Suprapubic skin (tissue), 4 donors: ENCODE measurements at places on chromosomes 5 and 9.

DNA sequence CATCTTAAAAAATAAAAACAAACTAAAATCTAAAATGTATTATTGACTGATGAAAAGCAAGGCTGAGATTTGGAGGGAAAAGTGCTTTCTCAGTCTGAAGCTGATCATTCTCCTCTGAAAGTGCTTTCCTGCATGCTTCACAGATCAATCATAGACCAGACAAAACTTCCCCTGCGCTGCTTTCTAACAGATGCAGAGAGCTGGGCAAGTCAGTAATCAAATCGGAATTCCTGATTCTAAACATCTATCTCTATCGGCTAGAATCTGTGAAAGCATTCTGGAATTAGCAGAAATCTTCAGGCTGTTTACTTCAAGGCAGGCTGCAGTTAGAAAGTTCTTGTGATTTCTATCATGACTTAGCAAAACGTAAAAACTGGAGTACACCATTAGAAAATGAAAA, 15.6 kb upstream of the FAM81B start:
- no peak for DNase-seq

- no peak for DNase-seq
These were observed 80.7 kb upstream of the TNFAIP8 start for GRCh38 chr5:119275146-119275545.

GRCh38 chr9:127963359-127964064, 17.3 kb downstream of the EEIG1 start:
- DNase-seq = peak; percentile 72

DNA sequence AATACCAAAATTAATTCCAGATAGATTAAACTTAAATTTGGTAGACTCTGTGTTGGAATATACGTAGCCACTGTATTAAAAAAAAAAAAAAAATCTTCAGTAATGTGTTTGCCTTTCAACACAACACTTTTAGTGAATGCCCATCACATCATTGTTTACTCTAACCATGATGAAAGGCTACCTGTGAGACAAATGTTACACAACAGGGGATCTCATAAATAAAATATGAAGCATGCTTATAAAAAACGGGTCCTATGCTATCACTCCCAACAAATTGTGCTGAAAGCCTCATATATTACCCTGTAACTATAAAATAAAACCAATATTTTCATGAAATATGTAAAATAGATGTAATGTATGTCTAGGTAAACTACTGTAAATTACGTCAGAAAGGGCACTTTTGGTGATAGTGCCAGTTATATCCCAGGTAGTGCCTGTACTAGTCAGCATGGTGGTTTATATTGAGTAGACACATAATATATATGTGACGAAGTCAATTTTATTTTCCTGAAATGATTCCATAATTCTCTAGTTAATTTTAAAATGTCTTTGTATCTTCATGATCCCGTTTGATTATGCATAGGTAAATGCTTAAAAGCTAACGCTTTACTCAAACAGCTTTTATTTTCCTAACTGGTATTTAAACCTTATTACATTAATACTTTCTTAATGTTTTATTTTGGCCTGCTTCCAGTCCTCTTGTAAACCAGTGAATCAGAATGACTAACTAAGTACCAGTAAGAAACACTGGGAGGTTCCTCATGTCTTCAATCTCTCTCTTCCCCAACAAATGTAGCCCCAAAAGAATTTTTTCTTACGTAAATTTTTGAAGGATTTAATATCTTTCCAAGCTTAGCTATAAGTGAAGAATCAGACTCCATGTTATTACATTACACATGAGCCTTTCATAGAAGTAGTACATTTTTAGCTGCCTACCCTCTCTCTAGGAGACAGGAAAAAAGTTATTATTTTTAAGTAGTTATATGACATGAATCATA, 420.3 kb downstream of the GABRG2 start:
- DNase-seq = no peak

- peak; percentile 41 for DNase-seq
These were observed 22.8 kb downstream of the RGS3 start for GRCh38 chr9:113486327-113486726.

DNA sequence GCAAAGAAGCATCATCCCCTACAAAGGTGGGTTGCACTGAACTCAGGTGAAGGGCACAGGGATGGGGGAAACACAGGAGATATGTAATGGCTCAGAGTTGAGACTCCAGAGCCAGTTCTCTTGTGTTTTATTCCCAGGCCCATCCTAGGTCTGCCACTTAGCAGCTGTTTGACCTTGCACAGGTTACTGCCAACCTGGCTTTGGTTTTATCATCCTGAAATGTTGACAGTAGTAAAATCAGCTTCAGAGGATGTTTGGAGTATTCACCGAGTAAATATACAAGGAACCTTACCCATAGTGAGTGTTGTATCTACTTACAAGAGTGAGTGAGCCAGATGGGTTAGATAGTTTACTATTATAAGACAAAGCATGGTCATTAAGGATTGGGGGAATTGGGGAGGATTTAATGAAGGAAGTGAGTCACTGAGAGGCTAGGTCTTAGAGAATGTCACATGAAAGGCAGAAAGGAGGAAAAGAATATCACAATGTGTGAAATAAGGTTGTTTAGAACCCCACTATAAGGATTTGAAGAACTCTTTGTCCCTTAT, 141.3 kb downstream of the MAN2A1 start:
- no peak for DNase-seq

- no peak for DNase-seq
These were observed 233.9 kb upstream of the RPS23 start for GRCh38 chr5:82512025-82512424.

GRCh38 chr5:1001406-1002270, 7.0 kb upstream of the NKD2 start:
- DNase-seq = peak; percentile 75

DNA sequence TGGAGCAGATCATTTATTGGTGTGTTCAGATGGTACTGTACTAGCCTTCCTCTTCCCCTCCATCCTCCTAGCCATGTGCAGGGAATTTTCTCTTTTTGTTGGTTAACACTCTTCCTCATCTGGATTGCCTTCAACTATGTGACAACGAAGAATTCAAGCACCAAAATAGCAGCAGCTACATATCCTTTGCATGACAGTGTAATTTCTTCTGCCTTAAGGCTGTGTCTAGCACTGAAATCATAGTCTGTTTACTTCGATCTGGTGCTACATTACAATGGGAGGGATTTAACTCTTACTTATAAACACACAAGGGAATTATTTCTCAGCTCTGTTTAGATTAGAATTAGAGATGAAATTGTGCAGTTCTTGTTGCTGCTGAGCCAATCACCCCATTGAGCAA, 260.4 kb downstream of the ARL15 start:
- DNase-seq = no peak

DNA sequence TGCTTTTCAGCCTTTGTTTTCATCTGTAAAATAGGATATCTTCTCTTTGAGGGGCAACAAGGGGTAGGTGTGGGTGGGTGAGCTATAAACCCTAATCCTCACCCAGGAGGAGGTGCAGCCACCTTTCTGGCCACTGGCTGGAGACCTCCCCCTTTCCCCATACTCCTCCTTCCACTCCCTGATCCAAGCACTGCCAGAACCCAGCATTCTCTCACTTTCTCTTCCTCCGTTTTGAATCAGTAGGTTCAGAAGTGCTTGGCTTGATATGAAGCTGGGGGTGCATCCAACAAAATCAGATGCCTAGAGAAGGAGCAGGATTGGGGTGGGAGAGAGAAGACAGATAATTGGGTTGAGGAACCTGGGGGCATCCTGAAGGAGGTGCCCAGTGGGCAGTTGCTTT, 6.8 kb upstream of the NSD1 start:
- DNase-seq = no peak

- no peak for DNase-seq
These were observed 605.6 kb downstream of the PDE4D start for GRCh38 chr5:59287884-59288283.

GRCh38 chr5:77086368-77086688, 757 bp downstream of the ZBED3 start:
- DNase-seq = no peak

DNA sequence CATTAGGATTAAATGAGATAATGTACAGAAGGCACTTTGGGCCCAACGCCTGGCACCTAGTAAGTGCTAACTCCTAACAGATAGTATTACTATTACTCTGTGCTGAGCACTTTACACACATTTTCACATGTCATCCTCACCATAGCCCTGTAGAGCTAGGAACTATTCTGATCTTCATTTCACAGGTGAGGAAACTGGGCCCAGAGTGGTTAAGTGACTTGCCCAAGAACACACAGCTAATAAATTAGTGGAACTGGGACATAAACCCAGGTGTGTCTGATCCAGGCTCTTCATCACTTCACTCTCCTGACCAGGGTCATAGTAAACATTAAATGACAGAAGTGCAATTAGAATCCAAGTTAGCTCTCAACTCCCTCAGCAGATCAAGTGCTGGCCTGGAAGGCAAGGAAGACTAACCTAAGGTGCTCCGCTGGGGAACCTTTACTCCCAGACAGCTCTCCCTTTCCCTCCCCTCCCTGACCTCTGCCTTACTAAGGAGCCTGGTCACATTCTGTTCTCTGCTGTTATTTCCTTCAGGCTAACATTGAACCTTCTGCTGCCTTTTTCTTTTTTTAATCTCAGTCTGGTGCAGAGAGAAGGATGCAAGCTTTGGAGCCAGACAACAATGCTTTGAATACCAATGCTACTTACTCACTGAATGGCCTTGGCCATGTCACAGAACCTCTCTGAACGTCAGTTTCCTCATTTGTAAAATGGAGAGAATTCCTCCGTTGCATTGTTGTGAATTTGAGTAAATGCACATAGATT, 4.1 kb upstream of the ADRA1B start:
- DNase-seq = no peak

- peak; percentile 80 for DNase-seq
These were observed 494 bp downstream of the CERT1 start for GRCh38 chr5:75510836-75511434.

- DNase-seq = no peak
These were observed 7.6 kb upstream of the LCN15 start for GRCh38 chr9:136771907-136772415.

GRCh38 chr5:174832025-174832424, 107.6 kb downstream of the MSX2 start:
- no peak for DNase-seq

DNA sequence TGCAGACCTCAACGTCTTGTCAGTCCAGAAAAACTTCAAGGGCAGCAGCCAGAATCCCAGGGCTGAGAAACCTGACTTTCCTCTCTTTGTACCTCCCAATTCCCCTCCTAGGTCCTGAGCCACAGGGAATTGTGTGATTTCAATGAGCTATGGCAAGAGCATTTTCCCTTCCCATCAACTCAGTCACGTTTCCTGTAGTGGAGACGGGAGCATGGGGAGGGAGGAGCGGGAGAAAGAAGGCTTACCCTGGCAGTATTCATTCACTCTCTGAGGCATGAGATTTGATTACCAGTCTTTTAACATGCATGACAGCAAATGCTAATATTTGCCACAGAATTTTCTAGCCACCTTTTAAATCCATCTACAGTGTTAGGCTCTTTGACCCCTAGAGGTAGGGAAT, 109.4 kb upstream of the TBCA start:
- DNase-seq = no peak

GRCh38 chr5:75342836-75343235, 5.8 kb downstream of the HMGCR start:
- no peak for DNase-seq

DNA sequence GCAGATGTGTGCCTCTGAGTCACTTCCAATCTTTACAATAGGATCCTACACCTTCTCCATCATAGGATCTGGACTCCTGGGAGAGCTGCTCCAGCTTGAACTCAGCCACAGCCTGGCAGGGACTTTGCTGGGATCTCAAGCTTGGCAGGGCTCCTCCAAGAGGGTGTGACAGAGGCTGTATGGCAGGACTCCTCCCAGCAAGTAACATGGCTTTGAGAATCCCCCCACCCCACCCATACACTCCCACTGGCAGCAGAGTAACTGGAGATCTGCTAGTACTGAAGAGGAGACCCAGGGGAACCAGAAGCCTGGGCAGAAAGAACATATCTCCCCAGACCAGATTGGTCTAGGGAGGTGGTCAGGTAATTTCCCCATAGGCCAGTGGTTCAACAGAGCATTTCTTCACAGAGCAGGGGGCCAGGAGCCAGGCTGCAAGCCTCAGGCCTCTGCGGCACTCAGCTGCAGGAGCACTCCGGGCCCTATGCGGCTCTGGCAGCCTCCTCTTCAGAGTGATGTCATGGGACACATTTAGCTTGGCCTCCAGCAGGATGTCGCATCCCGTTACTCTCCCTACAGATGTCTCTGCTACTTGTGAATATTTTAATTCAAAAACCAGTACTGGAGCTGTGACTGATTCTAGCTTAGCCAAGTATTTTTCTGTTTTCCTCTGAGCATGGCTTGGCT, 1.7 kb upstream of the ACSL6 start:
- DNase-seq = no peak

DNA sequence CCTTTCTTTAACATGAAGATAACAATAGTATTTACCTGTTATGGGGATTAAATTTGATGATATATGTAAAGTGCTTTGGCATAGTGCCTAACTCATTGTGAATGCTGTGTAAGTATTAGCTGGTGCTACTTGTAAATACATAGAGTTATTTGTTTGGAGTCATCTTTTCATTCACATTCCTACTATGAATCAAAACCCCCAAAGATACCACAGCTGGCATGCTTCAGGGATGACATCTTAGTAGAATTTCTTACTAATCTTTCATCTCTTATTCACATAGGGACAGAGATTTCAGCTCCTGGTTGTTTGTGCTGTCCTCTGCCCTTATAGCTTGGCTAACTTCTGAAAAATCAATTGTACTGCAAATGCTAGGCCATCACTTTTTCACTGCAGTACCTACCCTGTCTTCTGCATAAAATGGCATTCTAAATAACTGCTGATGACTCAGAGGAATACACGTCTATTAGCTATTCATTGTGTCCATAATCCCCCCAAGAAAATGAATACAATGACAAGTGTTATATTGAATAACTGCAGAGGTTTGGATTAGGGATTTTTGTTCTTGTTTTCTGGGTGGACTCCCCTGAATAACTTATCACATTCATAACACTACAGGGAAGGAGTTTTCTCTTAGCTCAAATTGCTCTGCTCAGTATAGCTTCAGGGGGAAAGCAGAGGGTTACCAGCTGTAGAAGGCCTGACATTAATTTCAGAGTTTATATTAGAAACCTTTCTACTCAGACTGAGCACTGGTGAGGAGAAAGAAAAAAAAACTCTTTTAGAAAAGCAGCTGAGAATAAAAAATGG, 192.2 kb upstream of the C9orf72 start:
- no peak for DNase-seq

GRCh38 chr9:123773783-123774182, 156.1 kb downstream of the DENND1A start:
- DNase-seq = no peak

DNA sequence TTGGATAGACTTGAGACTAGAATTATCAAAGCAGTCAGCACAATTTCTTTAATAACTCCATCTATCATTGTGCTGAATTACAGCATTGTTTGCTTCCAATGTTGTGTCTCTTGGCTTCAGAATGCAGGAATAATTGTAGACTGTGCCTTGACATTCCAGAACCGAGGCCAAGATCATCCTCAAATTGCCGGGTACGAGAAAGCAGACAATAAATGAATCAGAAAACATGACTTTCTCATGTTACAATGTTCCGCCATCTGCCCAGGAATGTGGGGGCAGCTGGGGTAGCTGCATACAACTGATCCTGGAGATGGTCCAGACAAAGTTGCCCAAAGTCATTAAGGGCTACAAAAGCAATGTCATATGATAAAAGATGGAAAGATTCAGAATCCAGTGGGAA, 206.2 kb upstream of the SGCD start:
- no peak for DNase-seq
